GM12864 (cell line): ENCODE measurements at places on chromosomes 12 and 14.

DNA sequence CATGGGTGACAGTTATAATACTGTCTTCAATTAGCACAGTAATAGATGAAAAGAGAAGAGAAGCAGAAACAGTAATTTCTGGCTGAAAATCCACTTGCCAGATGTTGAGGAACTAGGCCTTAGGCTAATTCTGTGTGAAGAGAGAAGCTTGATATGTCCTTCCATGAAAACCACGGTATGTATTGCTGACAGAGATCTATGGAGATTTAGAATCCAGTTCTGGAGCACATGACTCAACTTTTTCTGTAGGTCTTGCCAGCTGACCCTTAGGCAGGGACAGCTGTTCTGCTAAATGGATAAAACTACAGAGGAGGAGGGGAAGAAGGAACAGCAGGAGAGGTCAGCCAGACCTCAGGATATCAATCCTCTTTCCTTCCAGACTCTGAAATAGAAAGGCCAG, 211.5 kb downstream of the PRKD1 start:
- no peak for DNase-seq

- DNase-seq = no peak
Observed at GRCh38 chr14:96104469-96105057, 65.4 kb downstream of the C14orf132 start.

DNA sequence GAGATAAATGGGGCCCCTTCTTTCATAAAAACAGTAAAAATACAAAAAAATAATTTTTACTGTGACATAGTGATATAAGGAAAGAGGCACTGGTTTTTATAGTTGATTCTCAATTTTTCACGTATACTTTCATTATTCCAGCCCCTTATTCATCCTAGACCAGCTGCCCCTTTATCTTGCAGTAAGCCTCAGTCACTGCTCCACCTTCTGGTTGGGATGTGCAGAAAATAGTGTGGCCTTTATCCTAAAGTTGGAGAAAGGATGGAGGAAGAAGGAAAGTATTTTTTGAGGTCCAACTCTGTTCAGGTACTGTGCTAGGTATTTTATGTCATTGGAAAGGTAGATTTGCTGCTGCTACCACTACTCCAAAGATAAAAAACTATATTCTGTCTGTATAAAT, 172.7 kb downstream of the ANO6 start:
- no peak for DNase-seq

DNA sequence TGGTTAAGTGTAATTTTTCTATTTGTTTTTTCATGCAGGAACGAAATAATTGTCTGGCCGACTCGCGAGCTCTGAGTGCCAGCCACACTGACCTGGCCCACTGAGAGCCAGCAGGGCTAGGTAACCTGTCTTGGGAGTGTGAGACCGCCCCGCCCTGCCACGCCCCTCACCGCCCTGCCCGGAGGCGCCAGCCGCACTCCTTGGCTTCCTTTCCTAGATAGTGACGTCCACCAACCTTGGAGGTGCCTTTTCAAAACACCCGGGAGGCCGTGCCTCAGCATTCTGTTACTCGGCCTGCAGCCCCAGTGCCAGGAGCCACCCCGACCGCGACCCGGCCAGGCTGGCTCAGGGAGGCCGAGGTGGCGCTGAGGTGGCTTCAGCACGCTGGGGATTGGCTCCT, 21.7 kb downstream of the XRCC3 start:
- DNase-seq = no peak

DNA sequence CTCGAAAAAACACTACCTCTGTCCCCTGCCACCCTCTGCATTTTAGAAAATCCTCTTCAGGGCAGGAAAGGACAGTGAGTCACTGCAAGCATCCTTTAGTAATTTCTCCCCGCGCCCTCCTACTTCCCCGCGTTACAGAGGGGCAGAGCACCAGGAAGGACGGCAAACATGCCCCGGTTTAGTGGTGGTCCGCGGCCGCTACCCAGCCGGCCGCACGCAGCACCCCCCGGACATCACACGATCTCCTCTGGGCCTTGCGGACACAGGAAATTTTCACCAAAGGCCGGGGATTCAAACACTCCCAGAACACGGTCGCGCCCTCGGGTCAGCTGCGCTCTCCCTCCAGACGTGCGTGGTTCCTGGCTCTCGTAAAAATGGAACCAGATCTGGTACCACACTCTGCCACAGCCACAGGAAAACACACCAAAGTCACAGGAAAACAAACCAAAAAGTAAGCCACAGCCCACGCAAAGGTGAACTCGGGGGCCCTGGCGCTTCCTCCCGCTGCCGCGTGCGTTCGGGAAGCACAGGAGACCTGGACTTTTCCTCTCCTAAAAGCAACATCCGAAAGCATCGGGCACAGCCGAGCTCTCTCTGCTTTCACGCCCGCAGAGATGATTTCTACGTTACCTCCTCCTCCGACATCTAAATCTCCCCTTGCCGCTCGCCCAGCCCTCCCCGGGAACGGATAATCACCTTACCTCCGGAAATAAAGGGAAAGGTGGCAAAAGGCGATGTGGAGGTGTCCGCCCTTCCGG, 839 bp downstream of the SLC38A1 start:
- DNase-seq = no peak

GRCh38 chr12:94285943-94286582, 137.7 kb downstream of the PLXNC1 start:
- no peak for DNase-seq

GRCh38 chr12:77571127-77571526, 259.6 kb upstream of the NAV3 start:
- DNase-seq = no peak

GRCh38 chr14:104661086-104661485, 28.3 kb upstream of the INF2 start:
- DNase-seq = no peak

DNA sequence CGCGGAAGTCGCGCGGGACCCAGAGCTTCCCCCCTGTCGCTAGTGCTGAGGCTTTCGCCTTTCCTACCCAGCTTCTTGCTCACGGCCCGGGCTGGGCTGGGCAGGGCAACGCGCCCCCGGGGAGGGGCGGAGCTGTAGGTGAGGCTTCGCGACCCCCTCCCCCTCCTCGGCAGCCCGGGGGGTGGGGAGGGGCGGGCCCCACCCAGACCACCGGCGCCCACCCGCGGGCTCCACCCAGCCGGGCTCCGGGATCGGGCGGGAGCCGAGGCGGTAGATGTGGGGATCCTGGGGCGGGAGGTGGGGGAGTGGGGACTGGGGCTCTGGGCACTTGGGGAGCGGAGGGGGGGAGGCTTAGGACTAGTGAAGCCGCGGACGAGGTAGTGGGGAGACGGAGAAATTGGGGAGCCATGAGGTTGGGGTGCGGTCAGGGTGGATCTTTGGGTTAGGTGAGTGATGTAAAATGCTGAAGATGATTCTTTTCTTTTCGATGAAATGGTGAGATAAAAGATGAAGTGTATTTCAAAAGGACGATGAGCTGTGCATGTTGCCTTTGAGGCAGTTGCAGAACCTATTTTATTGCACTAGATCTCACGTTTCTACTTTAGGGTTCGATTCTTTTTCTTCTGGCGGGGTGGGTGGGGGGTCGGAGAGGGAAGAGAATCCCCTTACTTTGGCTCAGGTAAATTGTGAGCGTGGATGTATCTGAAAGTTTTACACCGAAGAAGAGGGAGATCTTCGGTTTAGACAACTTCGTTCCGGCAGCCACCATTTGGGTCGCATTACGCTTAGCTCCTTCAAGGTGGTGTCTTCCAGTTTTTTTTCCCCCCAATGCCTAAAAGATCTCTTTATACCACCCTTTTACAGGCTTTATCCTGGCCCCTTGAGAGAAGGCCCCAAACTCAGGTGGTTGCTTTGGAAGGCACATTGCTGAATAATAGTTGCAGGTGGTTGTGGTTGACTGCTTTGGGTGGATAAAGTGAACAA, 619 bp downstream of the ERC1 start:
- no peak for DNase-seq

- DNase-seq = no peak
Observed at GRCh38 chr12:125222876-125223275, 157.6 kb downstream of the AACS start.

GRCh38 chr12:85796001-85796400, 40.2 kb downstream of the RASSF9 start:
- no peak for DNase-seq

- DNase-seq = no peak
Observed at GRCh38 chr14:28603606-28604005, 163.0 kb upstream of the FOXG1 start.

- no peak for DNase-seq
Observed at GRCh38 chr12:74781991-74782485, 244.4 kb downstream of the ATXN7L3B start.

DNA sequence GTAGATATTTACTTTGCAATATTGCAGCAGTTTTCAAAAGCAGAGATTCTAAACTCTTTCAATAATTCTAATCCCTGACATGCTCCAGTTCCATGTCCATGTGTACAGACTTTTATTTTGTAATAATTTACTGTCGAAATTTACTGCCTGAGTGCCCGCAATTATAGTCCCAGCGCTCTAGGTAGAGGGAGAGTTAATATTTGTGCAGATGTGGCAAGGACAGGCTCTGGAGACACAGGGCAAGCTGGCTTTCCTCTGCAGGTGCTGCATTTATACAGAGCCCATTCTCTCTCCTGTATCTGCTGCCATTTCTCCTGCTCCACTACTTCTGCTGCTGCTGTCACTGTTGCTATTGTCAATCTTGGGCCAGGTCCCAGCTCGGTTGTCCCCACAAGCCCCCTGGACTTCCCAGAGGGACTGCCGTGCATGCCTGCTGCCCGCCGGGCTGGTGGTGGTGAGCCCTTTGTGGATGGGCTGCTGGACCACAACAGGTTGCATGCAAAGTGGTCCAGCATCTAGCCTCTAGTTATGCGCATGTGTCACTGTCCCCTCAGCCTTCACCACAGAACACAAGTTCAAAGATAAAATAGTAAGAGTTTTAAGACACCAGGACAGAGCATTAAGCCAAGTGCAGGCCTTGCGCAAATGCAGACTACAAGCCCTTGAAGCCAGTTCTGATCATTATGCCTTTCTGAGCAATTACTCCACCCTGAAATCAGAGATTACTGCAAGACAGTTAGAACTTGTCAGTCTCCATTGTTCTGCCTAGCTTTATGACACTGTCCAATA, 40.8 kb upstream of the CSRP2 start:
- DNase-seq = no peak

DNA sequence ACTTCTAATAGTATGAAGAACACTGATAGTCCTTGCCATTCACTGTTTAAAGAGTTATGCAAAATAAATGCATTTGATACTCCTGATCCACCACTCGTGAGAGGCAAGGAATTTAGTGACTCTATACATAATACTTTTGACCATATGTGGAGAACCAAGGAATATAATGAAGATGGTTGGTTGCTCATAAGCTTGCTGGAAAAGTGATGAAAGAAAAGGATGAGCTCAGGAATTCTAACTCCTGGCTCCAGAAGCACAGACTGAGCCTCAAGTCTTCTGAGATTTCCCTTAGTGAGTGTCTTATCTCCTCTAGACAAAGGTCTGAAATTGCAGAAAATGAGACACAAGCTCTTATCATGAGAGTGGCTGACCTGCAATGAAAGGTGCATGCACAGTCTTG, 57.1 kb upstream of the KRAS start:
- DNase-seq = no peak
